Neural crest cell (in vitro differentiated cells): ENCODE measurements at places on chromosomes 1 and 21. TPM values are rescaled to one million over a fixed set of nuclear protein-coding genes. Genes with fewer than 3 reads are reported as not detected.

DNA sequence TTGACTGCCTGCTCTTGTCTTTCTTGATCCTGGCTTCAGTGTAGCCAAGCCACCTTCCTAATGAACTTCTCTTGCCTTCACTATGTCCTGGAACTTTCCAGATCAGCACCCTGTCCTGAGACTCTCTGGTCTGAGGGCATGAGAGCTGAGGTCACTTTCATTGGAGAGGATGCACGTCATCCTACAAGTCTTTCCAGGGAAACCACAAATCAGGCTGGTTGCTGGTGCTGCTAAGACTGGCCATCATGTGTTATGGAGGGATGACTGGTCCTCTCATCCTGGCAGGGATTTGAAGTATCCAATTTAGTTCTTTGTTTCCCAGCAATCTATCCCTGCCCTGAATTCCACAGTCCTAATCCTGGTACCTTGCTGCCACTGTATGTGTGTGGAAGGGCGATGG, 228.6 kb downstream of the GPATCH2 start:
- H3K27me3 ChIP-seq: no peaks in the 10 kb centered on the region
- no peak for DNase-seq
- no peak overlapping the region for H3K27ac ChIP-seq
- H3K4me1 ChIP-seq: peaks cover 7% of the 10 kb centered on the region
- H3K36me3 ChIP-seq: no peaks in the 10 kb centered on the region

DNA sequence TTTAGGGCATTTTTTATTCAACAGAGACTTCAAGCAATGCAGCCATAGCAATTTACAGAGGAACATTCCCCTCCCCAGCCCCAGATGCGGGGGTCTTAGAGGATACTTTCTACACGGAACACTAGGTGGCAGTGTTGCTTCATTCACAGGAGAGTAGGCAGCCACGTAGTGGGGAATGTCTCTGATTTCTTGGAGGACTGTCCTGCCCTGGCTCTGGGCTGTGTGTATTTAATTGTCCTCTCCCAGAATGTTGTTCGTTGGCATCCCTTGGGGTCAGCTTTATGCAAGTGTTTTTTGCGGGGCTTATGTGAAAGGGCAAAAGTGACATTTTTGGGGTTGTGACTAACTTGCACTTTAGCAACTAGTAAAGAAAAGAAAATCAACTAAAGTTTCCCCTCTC, 96.9 kb downstream of the PAPPA2 start:
- DNase-seq: peak; percentile 65
- peaks cover 37% of the 10 kb centered on the region for H3K27me3 ChIP-seq
- H3K27ac ChIP-seq: no peak overlapping the region
- H3K36me3 ChIP-seq: no peaks in the 10 kb centered on the region
- peaks cover 5% of the 10 kb centered on the region for H3K4me1 ChIP-seq
- H3K4me3 ChIP-seq: no peak overlapping the region

GRCh38 chr1:191368891-191369654, 789.2 kb upstream of the RGS18 start:
- no peaks in the 10 kb centered on the region for H3K36me3 ChIP-seq
- peak overlapping the region; percentile 13 for H3K27ac ChIP-seq
- no peak overlapping the region for H3K4me3 ChIP-seq
- no peak for DNase-seq

DNA sequence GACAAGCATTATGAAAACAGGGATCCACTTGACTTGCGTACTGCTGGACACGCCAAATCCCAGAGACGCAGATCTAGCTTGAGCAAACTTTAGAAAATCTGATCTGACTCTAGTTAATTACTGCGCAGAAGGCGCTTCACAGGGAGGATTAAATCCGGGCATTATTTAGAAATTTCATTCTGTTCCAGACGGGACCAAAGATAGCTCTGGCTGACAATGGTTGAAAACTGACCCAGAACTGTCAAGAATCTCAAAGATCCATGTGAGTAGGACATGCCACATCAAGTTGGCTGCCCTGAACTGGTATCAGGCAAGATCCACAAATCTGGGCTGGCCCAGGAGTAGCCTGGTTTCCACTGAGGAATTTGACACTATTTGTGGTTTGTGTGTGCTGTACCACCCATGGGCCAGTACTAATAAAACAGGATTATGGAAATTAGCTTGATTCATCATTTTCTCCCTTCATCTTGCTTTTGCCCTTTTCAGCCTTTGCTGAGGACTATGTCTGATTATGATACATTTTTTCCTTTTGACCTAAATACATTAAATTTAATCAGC, 171.0 kb downstream of the VAV3 start:
- H3K27me3 ChIP-seq: no peaks in the 10 kb centered on the region
- no peak for DNase-seq
- no peak overlapping the region for H3K27ac ChIP-seq
- no peak overlapping the region for H3K4me3 ChIP-seq
- H3K36me3 ChIP-seq: no peaks in the 10 kb centered on the region

GRCh38 chr1:170307426-170307825, 161.7 kb downstream of the NTMT2 start:
- H3K27ac ChIP-seq: no peak overlapping the region
- no peaks in the 10 kb centered on the region for H3K4me1 ChIP-seq
- no peak overlapping the region for H3K4me3 ChIP-seq
- no peaks in the 10 kb centered on the region for H3K27me3 ChIP-seq
- no peak for DNase-seq
- H3K36me3 ChIP-seq: no peaks in the 10 kb centered on the region

DNA sequence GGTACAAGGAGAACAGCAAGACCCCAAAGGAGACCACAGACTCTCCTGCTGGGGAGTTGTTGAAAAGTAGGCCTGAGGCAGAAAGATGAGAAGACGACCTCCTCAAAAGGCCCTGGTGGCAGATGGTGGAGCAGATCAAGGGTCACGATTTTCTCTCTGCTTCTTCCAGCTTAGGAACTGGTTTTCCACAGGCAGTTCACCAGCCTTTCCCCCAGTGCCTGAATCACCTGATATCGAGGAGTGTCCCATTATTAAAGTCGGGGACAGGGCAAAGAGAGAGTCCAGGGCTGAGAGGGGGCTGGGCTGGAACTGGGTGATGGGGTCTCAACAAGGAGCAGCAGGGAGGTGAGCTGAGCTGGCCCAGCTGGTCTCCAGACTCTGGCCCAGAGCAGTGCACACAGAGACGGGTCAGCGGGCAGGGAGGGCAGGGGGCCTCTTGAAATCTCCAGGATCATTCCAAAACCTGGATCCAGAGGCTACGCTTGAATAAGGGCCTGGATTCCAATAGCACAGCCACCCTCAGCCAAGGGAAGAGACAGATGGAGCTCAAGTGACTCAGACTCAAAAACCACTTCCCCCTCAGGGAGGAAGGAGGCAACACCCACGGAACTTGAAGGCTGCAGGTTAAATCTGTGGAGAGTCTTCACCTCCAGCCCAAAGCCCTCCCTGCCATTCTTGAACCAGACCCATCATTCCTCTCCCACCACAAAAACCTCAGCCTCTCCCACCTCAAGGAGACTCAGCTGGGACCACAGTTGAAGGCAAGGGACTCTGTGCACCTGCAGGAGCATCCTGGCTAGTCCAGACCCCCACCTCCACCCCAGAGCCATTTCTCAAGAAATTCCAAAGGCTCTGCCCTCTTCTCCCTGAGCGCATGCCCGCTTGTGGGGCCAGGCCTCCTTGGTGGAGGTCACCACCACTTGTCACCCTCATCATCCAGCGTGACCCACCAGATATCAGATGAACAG, at the start of gene S100A5:
S100A5 (minus strand) TSS at position 541 of the 968 bp plus-strand sequence. CDS start 743 bp downstream, outside the sequence.
- peak within 1 kb of the TSS; percentile 85 for H3K27ac ChIP-seq
- H3K36me3 ChIP-seq: no peaks in the 10 kb centered on the region
- no peaks in the 10 kb centered on the region for H3K27me3 ChIP-seq
- no peak within 1 kb of the TSS for H3K4me3 ChIP-seq

GRCh38 chr1:9207086-9207485, 27.5 kb upstream of the H6PD start:
- no peak overlapping the region for H3K4me3 ChIP-seq
- peaks cover 5% of the 10 kb centered on the region for H3K4me1 ChIP-seq
- no peak overlapping the region for H3K27ac ChIP-seq
- no peak for DNase-seq

FBXO2 gene
- total RNA-seq: 0.30 and 0.61 TPM in 2 replicates

DNA sequence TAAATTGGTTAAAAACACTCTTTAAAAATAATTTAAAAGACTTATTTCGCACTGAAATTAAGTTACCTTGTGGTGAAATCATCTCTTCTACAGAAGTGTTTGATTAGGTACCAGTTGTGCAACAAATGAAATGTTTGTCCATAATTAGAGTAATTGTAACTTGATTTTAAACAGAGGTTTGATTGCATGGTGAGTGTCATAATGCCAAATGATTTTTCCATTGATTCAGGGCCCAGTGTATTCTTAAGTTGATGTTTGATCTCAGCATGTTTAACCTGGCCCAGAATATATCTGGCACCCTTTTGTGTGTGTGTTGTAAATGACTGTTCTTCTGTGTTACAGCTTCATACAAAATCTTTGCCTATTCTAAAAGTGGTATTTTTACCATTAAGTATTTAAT, 28.5 kb downstream of the LRRC8B start:
- peaks cover 5% of the 10 kb centered on the region for H3K36me3 ChIP-seq
- no peak overlapping the region for H3K27ac ChIP-seq
- no peaks in the 10 kb centered on the region for H3K27me3 ChIP-seq
- peaks cover 23% of the 10 kb centered on the region for H3K4me1 ChIP-seq
- no peak overlapping the region for H3K4me3 ChIP-seq

CCDC185 gene
- not detected in 2 replicates for total RNA-seq

PLA2G2F gene
- not detected in 2 replicates for total RNA-seq

DNA sequence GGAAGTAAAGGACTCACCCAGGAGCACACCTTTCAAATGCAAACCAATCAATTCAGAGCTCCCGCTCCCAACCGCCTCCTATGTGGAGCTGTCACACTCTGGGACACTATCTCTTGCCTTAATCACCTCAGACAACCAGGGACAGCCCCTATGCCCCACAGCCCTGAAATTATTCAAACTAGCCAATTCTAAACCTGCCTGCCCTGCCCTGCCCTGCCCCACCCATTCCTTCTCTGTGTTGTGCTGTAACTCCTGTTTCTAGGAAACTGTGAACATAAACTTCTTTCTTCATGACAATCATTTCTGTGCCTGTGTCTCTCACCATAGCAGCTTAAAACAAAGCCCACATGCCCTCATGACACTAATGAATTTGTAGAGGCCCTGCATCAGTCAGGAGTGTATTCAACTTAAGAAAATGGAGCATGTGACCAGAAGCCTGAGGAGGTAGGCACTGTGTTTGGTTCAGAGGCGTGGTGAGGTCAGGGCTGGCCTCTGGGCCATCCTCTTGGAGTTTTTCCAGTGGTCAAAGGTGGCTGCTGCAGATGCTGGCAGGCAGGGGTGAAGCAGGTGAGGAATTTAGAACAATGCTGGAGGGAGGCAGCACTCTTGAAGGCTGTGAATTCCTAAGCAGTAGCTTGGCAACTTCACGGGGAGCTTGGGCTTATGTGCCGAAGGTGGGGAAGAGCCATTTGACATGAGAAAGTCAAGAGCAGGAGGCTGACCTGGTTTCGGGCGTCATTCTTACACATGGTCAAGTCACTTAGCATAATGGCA, 74.5 kb downstream of the RHOU start:
- H3K27me3 ChIP-seq: no peaks in the 10 kb centered on the region
- DNase-seq: no peak
- H3K4me1 ChIP-seq: peaks cover 36% of the 10 kb centered on the region
- H3K36me3 ChIP-seq: no peaks in the 10 kb centered on the region

- H3K4me1 ChIP-seq: peaks cover 24% of the 10 kb centered on the region
- no peaks in the 10 kb centered on the region for H3K27me3 ChIP-seq
- no peak overlapping the region for H3K27ac ChIP-seq
- no peak overlapping the region for H3K4me3 ChIP-seq
- H3K36me3 ChIP-seq: no peaks in the 10 kb centered on the region
- no peak for DNase-seq
Observed at GRCh38 chr1:224880593-224881307, 48.7 kb upstream of the DNAH14 start.

DNA sequence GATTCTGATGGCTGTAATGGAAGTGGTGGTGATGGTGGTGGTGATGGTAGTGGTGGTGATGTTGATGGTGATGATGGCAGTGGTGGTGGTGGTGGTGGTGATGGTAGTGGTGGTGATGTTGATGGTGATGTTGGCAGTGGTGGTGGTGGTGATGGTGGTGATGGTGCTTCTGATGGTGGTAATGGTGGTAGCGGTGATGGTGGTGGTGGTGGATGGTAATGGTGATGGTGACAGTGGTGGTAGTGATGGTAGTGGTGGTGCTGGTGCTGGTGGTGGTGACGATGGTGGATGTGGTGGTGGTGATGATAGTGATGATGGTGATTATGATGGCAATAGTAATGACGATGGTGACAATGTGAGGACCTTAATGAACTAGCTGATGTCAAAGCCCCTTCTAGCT, 35.6 kb upstream of the LRRC3 start:
- no peak overlapping the region for H3K4me3 ChIP-seq
- DNase-seq: no peak
- no peak overlapping the region for H3K27ac ChIP-seq
- H3K36me3 ChIP-seq: peaks cover 6% of the 10 kb centered on the region
- peaks cover 10% of the 10 kb centered on the region for H3K27me3 ChIP-seq
- H3K4me1 ChIP-seq: no peaks in the 10 kb centered on the region

GRCh38 chr21:42527489-42528158, 14.0 kb downstream of the SLC37A1 start:
- no peak overlapping the region for H3K4me3 ChIP-seq
- H3K4me1 ChIP-seq: peaks cover 37% of the 10 kb centered on the region
- no peak for DNase-seq
- no peak overlapping the region for H3K27ac ChIP-seq

- H3K4me1 ChIP-seq: peaks cover 20% of the 10 kb centered on the region
- no peak for DNase-seq
- no peaks in the 10 kb centered on the region for H3K27me3 ChIP-seq
- H3K27ac ChIP-seq: no peak overlapping the region
- H3K36me3 ChIP-seq: no peaks in the 10 kb centered on the region
Observed at GRCh38 chr1:4684136-4684535, 29.7 kb downstream of the AJAP1 start.

GRCh38 chr1:98661544-98662355, at the start of gene SNX7:
SNX7 (plus strand) TSS chr1:98661721; CDS start chr1:98661732, 11 bp downstream.
- peak within 1 kb of the TSS; percentile 99 for H3K4me3 ChIP-seq
- peaks cover 27% of the 10 kb centered on the region for H3K4me1 ChIP-seq
- peaks cover 4% of the 10 kb centered on the region for H3K27me3 ChIP-seq
- H3K36me3 ChIP-seq: no peaks in the 10 kb centered on the region
- peak; percentile 80 for DNase-seq

GRCh38 chr1:39003281-39003680, 12.2 kb downstream of the AKIRIN1 start:
- no peak for DNase-seq
- H3K27me3 ChIP-seq: no peaks in the 10 kb centered on the region
- H3K4me1 ChIP-seq: no peaks in the 10 kb centered on the region
- no peak overlapping the region for H3K4me3 ChIP-seq
- no peak overlapping the region for H3K27ac ChIP-seq

DENND2C gene
- 0.79 and 0.82 TPM in 2 replicates for total RNA-seq
